ENCODE measurements at places on chromosomes 7 and 10.

DNA sequence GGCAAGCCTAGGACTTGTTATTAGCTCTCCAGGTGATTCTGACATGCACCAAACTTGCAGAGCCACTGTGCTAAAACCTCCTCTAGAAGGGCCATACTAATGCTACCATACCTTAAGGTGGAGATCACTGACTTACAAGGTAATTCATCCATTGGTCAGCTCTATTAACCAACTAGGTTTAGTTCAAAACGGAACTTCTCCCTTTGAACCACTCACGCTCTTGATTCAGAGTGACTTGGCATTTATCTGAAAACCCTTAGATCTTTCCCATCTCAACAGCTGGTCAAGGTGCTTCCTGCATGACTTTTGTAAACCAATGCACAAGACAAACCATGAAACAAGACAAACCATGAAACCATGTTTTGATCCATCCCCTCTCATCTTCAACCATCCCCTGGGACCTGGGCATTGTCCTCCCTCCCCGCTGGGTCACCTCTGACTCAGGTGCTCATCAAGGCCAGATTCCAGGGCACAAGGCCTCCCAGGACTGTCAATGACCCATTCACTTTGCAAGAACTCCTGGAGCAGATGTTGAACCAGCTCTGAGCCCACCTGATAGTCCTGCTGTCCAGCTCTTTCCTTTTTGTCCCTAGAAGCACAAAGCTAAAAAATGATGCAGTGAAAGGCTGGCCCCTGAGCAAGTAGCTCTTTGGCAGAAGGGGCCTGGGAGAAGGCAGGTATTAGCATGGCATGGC is 18.8 kb downstream of the IMPDH1 start:
- no peak overlapping the region for H3K4me3 ChIP-seq
- no peaks in the 10 kb centered on the region for H3K27me3 ChIP-seq
- peak; percentile 19 for DNase-seq
- no peak overlapping the region for H3K27ac ChIP-seq

DNA sequence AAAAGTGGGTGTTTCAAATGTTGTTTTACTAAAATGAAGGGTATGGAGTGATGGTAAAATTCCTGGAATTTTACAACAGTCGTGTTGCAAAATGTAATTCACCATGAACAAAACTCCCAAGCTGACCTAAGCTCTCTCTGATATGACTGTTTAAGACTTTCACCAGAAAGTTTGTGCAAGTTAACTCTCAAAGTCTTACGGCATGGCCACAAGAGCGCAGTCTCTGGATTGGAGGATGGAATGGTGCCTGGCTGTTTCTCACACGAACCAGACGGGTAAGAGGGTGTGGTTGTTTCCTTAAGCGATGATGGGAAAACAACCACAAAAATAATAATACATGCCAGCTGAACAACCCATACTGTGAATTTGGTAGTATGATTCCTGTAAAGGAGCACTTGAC is 662.5 kb downstream of the KCNMA1 start:
- H3K4me1 ChIP-seq: no peaks in the 10 kb centered on the region
- no peak overlapping the region for H3K27ac ChIP-seq
- no peak for DNase-seq
- H3K4me3 ChIP-seq: no peak overlapping the region
- no peaks in the 10 kb centered on the region for H3K36me3 ChIP-seq

DNA sequence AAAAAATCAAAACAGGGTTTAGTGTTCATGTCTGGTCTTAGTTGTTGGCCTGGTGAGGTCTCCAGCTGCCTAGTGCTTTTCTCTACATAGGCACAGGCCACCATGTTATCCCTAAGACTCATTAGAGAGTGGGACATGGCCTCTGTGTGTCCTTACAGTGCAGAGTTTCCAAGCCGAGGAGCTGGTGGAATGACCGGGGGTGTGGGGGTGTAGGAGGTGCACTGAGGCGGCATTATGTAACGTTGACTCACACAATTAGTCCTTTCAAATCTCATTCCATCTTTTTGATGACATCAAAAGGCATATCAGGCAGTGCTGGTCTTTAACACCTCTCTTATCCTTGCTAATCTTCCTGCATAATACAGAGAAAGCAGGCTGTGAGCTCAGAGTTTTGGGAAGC is 71.3 kb downstream of the MTPN start:
- no peak overlapping the region for H3K4me3 ChIP-seq
- H3K4me1 ChIP-seq: no peaks in the 10 kb centered on the region
- no peak overlapping the region for H3K27ac ChIP-seq
- no peaks in the 10 kb centered on the region for H3K36me3 ChIP-seq
- DNase-seq: no peak
- H3K27me3 ChIP-seq: no peaks in the 10 kb centered on the region

DNA sequence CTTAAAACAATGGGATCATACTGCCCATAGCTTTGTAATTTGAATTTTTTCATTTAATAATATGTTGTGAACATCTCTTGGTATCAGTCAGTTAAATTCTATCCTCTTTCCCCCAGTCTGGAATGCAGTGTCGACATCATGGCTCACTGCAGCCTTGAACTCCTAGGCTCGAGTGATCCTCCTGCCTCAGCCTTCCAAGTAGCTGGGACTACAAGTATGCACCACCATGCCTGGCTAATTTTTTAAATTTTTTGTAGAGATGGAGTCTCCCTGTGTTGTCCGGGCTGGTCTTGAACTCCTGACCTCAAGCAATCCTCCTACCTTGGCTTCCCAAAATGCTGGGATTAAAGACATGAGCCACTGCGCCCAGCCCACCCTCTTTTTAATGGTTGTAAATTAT is 34.6 kb downstream of the MPLKIP start:
- no peak overlapping the region for H3K4me3 ChIP-seq
- H3K4me1 ChIP-seq: peaks cover 8% of the 10 kb centered on the region
- H3K36me3 ChIP-seq: peaks cover under 1% of the 10 kb centered on the region
- no peak overlapping the region for H3K27ac ChIP-seq
- no peaks in the 10 kb centered on the region for H3K27me3 ChIP-seq
- no peak for DNase-seq

- H3K4me1 ChIP-seq: no peaks in the 10 kb centered on the region
- no peak overlapping the region for H3K27ac ChIP-seq
- H3K36me3 ChIP-seq: no peaks in the 10 kb centered on the region
- no peak for DNase-seq
Observed at GRCh38 chr7:146094356-146094755, 22.2 kb upstream of the CNTNAP2 start.

DNA sequence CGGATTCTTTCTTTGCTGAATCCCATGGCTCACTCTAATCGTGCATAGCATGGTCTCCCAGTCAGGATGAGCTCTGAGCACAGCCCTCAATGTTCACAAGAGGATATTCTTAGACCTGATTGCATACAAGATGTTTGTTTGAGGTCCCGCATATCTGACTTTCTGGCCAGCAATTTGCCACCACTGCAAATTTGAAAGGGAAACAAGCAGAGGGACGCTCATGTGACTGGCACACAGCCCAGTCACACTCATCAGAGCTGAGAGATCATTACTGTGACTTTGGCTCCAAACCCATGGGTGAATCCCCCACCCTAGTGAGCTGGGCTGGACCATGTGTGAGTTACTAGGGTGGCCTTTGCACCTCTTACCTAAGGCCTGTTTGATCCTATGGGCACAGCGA is 9.9 kb downstream of the TAS2R41 start:
- no peaks in the 10 kb centered on the region for H3K4me1 ChIP-seq
- no peaks in the 10 kb centered on the region for H3K36me3 ChIP-seq
- H3K27ac ChIP-seq: no peak overlapping the region
- H3K27me3 ChIP-seq: no peaks in the 10 kb centered on the region

GRCh38 chr10:3340127-3340730 is 167.6 kb upstream of the PITRM1 start:
- no peaks in the 10 kb centered on the region for H3K27me3 ChIP-seq
- H3K36me3 ChIP-seq: no peaks in the 10 kb centered on the region
- no peak overlapping the region for H3K27ac ChIP-seq
- DNase-seq: no peak

GRCh38 chr7:26499315-26499897 is 207.7 kb downstream of the SNX10 start:
- H3K36me3 ChIP-seq: no peaks in the 10 kb centered on the region
- H3K27me3 ChIP-seq: no peaks in the 10 kb centered on the region
- H3K4me1 ChIP-seq: no peaks in the 10 kb centered on the region
- H3K27ac ChIP-seq: no peak overlapping the region

DNA sequence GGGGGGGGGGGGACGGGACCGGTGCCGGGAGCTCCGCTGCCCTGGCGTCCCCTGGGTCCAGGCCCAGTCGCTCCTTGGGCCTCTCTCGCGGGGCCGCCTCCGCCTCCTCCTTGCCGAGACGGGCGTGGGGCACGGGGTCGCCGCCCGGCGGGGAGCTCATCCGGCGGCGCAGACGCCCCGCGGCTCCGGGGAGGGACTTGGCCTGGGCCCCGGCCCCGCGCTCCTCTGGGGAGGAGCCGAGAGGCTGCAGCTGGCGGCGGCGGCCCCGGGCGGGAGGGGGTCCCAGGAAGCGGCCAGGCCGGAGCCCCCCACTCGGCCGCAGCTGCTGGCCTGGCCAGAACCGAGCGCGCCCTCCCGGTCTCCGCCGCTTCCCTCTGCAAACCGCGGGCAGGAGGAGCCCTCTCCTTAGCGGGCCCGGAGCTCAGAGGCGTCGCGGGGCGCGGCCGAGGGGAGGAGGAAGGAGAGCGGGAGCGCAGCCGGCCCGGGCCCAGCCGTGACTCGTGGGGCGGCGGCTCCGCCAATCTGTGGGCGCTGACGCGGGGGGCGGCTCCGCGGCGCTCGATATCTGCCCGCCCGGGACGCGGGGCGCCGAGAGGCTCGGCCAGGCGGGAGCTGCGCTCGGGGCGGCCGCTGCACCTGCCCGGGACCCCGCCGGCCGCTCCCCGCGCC is at the start of gene FAM20C:
FAM20C (plus strand) TSS at position 591 of the 669 bp plus-strand sequence. CDS start 629 bp downstream, outside the sequence.
- peak within 1 kb of the TSS; percentile 83 for H3K4me3 ChIP-seq
- H3K27ac ChIP-seq: peak within 1 kb of the TSS; percentile 92
- H3K4me1 ChIP-seq: peaks cover 26% of the 10 kb centered on the region

- H3K4me3 ChIP-seq: no peak overlapping the region
- no peaks in the 10 kb centered on the region for H3K27me3 ChIP-seq
- no peak overlapping the region for H3K27ac ChIP-seq
- H3K4me1 ChIP-seq: no peaks in the 10 kb centered on the region
- no peak for DNase-seq
Observed at GRCh38 chr10:15363031-15363430, 8.1 kb downstream of the FAM171A1 start.

DNA sequence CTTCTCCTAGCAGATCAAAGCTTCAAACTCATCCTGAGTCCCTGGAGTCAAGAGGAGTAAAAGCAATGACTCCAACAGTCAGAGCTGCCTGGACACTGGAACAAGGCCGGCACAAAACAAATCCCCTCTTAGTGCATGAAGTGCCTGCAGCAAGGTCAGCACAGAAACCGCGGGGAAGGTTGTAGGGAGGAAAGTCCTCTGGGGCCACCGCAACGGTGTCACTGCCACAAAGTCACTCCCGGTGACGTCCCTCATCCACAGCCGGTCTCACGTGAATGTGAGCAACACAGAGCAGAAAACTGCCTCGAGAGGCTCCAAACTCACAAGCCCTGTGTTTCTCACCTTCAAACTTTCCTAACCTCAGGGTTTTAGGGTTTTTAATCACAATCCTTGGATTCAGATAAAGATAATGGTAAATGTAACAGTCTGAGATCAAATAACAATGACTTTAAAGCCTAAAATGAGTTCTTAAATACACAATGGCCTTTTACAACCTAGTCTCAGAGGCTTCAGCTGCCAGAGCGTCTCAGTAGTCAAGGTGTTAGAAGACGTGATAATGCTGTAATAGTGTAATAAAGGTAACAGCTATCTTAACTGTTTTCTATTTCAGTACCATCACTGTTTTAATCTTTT is 274.3 kb downstream of the ZMYND11 start:
- H3K27me3 ChIP-seq: no peaks in the 10 kb centered on the region
- no peak overlapping the region for H3K4me3 ChIP-seq
- H3K27ac ChIP-seq: no peak overlapping the region
- no peak for DNase-seq

GRCh38 chr10:76113952-76114351 is 682.5 kb downstream of the LRMDA start:
- H3K27ac ChIP-seq: peak overlapping the region; percentile 28
- H3K36me3 ChIP-seq: no peaks in the 10 kb centered on the region
- no peaks in the 10 kb centered on the region for H3K4me1 ChIP-seq
- H3K27me3 ChIP-seq: no peaks in the 10 kb centered on the region

DNA sequence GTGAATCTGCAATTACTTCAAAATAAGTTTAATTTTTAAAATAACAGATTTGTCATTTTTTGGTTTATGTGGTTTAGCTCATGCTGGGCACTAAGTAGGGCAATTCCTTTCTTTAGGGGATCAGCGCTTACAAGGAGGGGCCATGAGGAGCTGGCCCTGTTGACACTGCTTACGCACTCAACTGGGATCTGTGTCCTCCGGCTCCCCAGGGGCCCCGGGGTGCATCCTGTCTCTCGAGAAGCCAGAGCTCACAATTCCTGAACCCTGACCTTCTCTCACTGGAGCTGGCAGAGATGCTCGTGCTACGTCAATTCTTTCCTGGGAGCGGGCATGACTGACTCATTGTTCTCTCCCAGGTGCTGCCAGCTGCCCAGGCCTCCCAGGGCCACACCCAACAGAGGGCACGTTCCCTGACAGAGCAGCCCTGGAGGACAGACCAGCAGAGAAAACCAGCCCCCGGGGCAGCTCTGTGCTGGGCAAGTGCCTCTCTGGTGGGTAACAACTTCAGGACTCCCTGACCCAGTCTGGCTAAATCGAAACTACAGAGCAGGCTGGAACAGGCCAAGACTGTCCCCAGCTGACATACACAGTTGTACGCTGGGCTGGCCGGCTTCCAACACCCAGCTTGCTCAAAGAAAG is 36.8 kb downstream of the CTBP2 start:
- peak overlapping the region; percentile 39 for H3K4me3 ChIP-seq
- H3K4me1 ChIP-seq: peaks cover 2% of the 10 kb centered on the region
- peak overlapping the region; percentile 82 for H3K27ac ChIP-seq
- peak; percentile 68 for DNase-seq
- H3K27me3 ChIP-seq: no peaks in the 10 kb centered on the region

GRCh38 chr7:26346611-26347203 is 55.0 kb downstream of the SNX10 start:
- no peak overlapping the region for H3K27ac ChIP-seq
- H3K36me3 ChIP-seq: no peaks in the 10 kb centered on the region
- no peaks in the 10 kb centered on the region for H3K4me1 ChIP-seq
- no peak for DNase-seq

GRCh38 chr7:74185636-74186035 is 11.5 kb downstream of the EIF4H start:
- no peaks in the 10 kb centered on the region for H3K27me3 ChIP-seq
- H3K4me1 ChIP-seq: no peaks in the 10 kb centered on the region
- peak overlapping the region; percentile 8 for H3K4me3 ChIP-seq
- no peak for DNase-seq

DNA sequence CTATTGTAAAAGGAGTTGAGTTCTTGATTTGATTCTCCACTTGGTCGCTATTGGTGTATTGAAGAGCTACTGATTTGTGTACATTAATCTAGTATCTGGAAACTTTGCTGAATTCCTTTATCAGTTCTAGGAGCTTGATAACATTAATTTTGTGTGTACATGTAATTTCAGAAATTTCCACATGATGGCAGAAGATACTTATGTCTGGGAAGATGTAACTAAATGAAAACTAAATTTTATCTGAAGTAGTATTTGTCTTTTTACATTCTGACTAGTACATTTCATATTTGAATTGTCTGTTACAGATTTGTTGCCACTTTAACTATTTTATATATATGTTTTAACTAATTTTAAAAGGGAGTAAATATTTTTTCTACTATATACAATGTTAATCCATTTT is 27.6 kb downstream of the SDHAF3 start:
- no peaks in the 10 kb centered on the region for H3K4me1 ChIP-seq
- no peaks in the 10 kb centered on the region for H3K36me3 ChIP-seq
- no peak overlapping the region for H3K4me3 ChIP-seq
- no peak overlapping the region for H3K27ac ChIP-seq

- DNase-seq: no peak
- H3K4me1 ChIP-seq: peaks cover 2% of the 10 kb centered on the region
- H3K27ac ChIP-seq: peak overlapping the region; percentile 58
- no peak overlapping the region for H3K4me3 ChIP-seq
- no peaks in the 10 kb centered on the region for H3K36me3 ChIP-seq
Observed at GRCh38 chr10:16945593-16945992, 128.4 kb upstream of the RSU1 start.

GRCh38 chr7:157932498-157933218 is 595.9 kb downstream of the DNAJB6 start:
- no peak overlapping the region for H3K27ac ChIP-seq
- H3K4me3 ChIP-seq: no peak overlapping the region

All from ascending aorta (tissue), 2 donors.